Natural killer cell (primary cell): ENCODE measurements at places on chromosomes 1 and 21.

GRCh38 chr1:231681006-231681405 lies 54.4 kb downstream of the DISC1 start:
- H3K4me1 ChIP-seq = no peaks in the 10 kb centered on the region
- no peak for DNase-seq
- no peak overlapping the region for H3K27ac ChIP-seq
- H3K27me3 ChIP-seq = no peaks in the 10 kb centered on the region
- no peak overlapping the region for H3K4me3 ChIP-seq

GRCh38 chr1:47568763-47569162 lies 130.9 kb downstream of the FOXD2 start:
- no peaks in the 10 kb centered on the region for H3K27me3 ChIP-seq
- H3K36me3 ChIP-seq = no peaks in the 10 kb centered on the region
- no peak overlapping the region for H3K4me3 ChIP-seq
- no peak overlapping the region for H3K27ac ChIP-seq
- no peak for DNase-seq

DNA sequence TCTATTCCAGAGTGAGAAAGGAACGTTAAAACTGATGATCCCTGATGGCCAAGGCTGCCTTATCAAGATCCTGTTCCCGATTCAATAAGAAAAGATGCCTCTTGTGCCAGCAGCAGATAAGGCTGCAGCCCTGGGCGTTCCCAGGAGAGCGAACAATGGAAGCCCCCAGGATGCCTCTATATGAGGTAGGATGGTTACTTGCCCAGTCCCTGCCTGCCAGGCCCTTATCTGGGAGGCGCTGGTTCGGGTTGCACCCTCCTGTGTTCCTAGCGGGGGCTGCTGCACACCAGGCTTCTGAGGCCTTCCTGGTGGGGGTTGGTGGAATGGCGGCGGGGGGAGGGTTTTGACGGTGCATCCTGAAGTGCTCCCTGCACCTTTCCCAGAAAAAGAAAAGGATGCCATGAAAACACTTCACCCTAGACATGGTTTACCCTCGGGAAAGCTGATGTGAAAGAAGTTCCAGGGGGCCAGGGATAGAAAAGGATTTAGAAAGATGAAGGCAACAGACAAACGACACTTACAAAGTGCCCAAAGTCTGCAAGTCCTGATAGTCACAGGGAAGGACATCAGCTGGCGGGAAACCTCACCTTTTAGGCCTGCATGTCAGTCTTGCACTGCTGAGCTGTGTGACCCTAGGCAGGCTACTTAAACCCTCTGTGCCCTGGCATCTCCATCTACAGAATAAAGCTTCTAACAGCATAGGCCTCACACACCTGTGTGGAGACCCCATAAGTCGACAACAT lies 100.3 kb downstream of the KCNJ15 start:
- DNase-seq = no peak
- no peak overlapping the region for H3K4me3 ChIP-seq
- H3K4me1 ChIP-seq = peaks cover 3% of the 10 kb centered on the region

DNA sequence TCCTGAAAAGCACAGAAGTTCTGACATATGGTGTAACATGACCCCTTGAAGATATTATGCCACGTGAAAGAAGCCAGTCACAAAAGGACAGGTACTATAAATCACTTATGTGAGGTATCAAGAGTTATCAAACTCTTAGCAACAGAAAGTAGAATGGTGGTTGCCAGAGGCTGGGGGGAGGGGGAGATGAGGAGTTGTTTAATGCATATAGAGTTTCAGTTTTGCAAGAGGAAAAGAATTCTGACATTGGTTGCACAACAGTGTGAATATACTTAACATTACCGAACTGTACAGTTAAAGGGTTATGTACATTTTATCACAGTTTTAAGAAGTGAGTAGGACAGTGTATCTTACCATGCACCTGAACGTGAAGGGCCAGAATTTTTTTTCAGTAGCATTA lies 80.0 kb downstream of the USP25 start:
- H3K27ac ChIP-seq = no peak overlapping the region
- no peak overlapping the region for H3K4me3 ChIP-seq
- no peak for DNase-seq
- H3K36me3 ChIP-seq = peaks cover 24% of the 10 kb centered on the region

DNA sequence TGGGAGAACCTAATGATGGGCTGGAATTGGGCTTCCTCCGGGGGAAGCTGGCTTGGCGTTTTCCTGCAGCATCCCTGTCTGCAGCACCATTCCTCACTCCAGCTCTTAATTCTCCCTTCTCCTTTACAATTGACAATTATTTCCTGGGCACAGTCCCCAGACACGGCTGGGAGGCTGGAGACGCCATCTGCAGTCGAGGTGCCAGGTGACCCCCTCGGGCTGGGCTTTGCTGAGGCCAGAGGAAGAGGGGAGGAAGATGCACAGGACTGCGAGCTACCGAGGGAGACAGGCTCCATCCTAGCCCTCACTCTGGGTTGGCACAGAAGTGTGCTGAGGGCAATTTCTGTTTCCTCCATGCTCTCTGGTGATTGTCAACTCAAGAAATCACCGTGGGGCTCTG lies 453.8 kb downstream of the PTPRU start:
- DNase-seq = no peak
- no peaks in the 10 kb centered on the region for H3K4me1 ChIP-seq
- H3K36me3 ChIP-seq = no peaks in the 10 kb centered on the region
- H3K4me3 ChIP-seq = no peak overlapping the region
- H3K27ac ChIP-seq = no peak overlapping the region

GRCh38 chr1:232357416-232357815 lies 272.5 kb downstream of the SIPA1L2 start:
- no peak overlapping the region for H3K27ac ChIP-seq
- no peaks in the 10 kb centered on the region for H3K27me3 ChIP-seq
- H3K4me3 ChIP-seq = no peak overlapping the region
- DNase-seq = no peak
- H3K36me3 ChIP-seq = no peaks in the 10 kb centered on the region
- H3K4me1 ChIP-seq = no peaks in the 10 kb centered on the region
